ENCODE measurements at places on chromosomes 16 and 17.

GRCh38 chr16:77310877-77311276 lies 111.7 kb downstream of the SYCE1L start:
- no peak for DNase-seq

DNA sequence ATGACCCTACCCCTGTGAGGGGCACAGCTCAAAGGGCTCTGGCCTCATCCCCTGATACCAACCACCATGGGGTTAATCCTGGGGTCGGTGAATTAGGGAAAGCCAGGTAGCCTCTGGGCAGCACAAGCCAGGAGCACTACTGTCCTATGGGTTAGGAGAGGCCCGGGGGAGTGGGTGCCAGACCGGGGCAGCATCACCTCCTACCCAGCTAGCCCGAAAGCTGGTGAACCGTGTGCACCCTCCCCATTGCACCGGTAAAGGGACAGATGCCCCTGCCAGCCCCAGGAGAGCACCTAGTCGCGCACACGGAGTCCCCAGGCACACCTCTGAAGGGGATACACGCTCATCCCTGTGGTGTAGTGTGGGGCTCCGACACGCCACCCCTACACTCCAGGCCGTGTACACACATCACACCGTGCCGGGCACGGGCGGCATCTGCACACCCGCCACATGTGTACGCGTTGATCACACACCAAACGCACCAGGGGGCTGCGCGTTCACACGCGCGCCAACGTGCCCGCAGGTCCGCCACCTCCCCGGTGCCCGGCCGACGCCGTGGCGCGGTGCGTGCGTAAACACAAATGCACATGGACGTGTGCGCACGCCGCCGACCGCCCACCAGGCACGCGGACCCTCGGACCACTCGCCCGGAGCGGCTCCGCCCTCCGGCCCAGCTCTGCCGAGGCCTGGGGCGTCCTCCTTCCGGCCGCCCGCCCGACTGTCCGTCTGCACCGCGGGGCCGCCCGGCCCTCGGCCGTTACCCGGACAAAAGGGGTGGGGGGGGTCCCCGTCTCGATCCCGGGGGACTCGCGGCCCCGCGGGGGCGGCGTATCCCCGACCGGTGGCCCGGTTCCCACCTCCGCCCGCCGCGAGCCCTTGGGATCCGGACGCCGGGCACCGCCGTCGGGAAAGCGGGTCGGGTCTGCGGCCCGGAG lies 785 bp downstream of the UBALD1 start:
- no peak for DNase-seq

DNA sequence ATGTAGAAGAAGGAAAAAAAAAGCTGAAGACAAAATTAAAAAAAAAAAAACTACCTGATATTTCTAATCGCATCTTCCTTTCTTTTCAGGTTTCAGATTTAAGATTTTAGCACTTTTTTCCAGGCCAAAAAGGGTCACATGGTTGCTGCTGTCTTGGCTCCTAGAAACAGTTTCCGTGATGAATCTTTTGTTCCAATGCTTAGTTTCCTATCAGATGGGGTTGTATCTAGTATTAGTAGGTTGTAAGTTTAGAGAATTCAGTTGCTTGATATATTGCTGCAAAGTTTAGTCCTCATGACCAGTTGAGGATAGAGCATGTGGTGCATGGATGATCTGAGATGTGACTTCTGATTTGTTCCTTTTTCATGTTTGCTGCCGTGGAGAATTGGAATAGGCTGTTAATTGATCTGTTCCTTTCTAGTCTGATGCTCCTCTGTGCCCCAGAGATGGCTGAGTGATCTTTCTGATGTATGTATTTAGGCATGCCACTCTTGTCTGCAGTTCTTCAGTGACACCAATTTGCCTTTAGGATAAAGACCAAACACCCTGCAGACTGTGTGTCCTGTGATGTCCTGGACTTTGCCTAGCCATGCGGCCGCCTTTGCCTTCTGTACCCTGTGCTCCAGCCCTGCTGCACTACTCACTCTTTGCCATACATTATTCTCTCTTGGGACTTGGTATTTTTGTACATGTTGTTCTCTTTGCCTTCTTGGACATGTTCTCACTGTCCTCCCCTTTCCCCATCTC lies 94.0 kb downstream of the MRTFB start:
- no peak for DNase-seq

DNA sequence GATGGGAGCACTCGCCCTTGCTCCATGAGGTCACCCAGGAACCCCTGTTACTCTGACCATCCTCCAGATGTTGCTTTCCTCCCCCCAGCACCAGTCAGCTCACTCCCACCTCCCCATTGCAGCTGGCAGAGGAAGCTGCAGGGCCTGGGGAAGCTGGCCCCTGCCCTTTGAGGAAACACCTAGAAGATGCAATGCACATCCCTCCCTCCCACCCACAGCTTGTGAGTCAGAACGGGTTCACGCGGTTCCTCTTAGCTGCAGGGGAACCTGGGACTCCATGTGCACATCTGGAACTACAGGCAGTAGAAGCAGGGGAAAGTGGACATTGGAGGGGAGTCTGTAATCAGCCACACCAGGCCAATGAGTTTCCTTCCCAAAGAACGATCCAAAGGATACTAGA lies 96.9 kb downstream of the KATNIP start:
- no peak for DNase-seq

GRCh38 chr17:59365383-59365981 lies 34.0 kb downstream of the YPEL2 start:
- no peak for DNase-seq

- DNase-seq = no peak
These were observed 674 bp downstream of the PPP1R27 start for GRCh38 chr17:81833921-81834830.

DNA sequence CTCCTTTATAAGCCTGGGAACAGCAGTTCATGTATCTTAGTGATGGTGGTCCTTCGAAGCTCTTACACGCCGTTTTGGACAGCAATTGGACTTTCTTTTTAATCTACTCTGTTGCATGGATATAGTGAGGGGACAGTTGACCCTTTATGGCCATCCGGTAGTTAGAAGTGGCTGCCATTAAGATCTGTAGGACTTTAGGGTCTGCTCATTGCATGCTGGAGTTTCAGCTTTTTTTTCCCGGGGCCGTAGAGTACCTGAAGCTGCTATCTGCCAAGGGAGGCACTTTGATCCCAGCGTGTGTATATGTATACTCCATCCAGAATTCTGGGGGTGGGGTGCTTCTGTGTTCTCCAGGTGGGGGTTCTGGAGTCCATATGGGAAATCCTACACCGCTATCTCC lies 1.2 kb downstream of the CYB5D1 start:
- no peak for DNase-seq

DNA sequence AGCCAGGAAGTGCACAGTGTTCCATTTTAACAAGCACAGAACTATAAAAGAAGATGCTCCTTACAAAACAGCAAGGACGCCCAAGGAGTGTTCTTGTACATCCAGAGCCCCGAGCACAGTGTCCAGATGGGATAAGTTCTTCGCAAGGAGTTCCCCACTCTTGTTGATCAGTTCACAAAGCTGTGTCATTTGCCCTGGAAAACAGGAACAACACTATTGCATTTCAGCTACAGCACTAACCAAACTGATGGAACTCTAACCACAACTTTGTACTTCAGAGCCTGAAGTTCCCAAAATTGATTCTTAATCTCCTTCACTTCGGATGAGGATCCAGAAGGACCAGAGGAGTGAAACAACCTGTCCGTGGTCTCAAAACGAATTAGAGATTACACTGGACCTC lies 5.1 kb downstream of the COPS3 start:
- no peak for DNase-seq

DNA sequence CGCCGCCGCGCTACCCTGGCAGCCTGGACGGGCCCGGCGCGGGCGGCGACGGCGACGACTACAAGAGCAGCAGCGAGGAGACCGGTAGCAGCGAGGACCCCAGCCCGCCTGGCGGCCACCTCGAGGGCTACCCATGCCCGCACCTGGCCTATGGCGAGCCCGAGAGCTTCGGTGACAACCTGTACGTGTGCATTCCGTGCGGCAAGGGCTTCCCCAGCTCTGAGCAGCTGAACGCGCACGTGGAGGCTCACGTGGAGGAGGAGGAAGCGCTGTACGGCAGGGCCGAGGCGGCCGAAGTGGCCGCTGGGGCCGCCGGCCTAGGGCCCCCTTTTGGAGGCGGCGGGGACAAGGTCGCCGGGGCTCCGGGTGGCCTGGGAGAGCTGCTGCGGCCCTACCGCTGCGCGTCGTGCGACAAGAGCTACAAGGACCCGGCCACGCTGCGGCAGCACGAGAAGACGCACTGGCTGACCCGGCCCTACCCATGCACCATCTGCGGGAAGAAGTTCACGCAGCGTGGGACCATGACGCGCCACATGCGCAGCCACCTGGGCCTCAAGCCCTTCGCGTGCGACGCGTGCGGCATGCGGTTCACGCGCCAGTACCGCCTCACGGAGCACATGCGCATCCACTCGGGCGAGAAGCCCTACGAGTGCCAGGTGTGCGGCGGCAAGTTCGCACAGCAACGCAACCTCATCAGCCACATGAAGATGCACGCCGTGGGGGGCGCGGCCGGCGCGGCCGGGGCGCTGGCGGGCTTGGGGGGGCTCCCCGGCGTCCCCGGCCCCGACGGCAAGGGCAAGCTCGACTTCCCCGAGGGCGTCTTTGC lies 3.1 kb downstream of the HIC1 start:
- no peak for DNase-seq

DNA sequence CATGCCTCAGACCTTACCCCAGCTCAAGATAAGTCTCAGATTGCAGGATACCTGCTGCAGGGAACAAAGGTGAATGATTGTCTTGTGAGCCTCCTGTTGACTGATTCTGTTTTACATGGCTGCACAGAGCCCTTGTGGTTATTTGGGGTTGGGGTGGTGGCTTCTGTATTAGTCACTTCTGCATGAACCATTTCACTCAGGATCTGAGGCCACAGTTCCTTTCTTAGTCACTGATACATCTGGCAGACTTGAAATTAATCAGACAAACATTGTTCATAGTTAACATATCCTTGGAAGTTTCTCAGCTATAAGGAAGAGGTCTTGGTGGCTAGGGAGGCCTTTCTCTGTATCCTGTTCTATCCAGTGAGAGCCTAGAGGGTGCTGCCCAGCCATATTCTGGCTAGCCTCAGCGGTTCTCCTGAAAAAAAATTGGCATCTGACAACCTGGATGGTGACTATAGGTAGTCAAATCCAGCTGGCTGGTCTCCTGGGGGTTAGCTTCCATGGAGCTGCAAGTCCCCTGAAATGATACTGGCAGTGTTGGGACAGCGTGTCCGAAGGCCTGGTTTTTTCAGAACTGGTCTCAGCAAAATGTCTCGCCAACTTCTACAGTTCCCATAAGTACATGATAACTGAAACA lies 8.4 kb upstream of the PLK1 start:
- DNase-seq = no peak

GRCh38 chr16:47065766-47066688 lies 77.7 kb downstream of the NETO2 start:
- DNase-seq = no peak

DNA sequence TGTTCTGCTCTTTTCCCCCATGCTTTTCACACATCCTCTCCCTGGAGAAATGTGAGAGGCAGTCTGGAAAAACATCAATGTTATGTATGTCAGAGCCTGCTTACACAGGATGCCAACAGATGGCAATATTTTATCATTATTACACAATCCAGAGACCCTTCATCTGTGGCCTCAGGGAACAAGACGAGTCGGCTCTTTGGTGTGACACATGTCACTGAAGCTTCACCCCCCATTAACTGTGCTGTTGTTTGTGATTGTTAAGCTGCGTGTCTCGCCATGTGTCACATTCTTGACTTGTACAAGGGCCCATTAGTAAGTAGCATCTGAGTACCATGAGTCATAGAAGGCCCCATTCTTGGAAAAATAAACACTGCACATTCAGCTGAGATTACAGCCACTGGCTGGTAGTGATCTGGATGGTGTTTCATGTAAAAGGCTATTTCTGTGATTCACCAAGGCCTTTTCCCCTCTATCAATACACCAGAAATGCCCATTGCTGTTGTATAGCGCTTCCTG lies 682.1 kb upstream of the SOX9 start:
- no peak for DNase-seq

GRCh38 chr16:56347166-56347565 lies 78.2 kb downstream of the AMFR start:
- DNase-seq = no peak

- DNase-seq = no peak
These were observed 11.2 kb downstream of the PRAC1 start for GRCh38 chr17:48711128-48711527.

- DNase-seq = no peak
These were observed 42.8 kb downstream of the KANSL1 start for GRCh38 chr17:46150216-46150963.

- no peak for DNase-seq
These were observed 931 bp upstream of the WIPF2 start for GRCh38 chr17:40218006-40218739.

DNA sequence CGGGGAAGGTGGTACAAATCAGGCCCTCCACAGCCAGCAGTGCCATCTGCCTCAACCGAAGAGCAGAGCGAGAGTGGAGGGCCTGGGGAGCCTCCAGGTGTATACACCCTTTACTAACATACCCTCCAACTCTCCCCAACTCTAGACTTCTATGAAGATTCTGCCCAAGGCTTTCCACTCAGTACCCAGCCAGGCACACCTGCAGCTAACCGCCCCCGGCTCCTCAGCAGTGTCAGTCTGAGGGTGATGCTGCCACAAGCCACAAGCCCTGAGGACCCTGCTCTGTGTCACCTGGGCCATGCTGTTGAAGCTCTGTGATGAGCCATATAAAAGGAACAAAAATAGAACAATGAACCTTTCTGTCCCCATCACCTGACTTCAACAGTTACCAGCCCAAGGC lies 3.8 kb downstream of the CENPV start:
- DNase-seq = no peak

DNA sequence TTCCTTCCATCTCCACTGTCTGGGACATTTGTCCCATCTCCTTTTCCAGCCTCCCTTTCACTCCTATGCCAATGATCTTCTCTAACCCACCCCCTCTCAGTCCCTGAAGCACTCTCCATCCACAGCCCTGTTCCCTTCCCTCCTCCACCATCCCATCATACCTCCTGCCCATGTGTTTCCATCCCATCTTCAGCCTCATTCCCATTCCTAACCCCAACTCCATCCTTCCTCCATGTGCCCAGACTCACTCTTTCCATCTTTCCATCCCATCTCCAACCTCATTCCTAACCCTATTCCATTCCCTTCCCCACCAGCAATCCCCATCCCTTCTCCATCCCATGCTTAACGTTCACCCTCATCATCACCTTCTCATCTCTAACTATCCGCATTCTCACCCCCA lies 4.3 kb downstream of the IL27 start:
- DNase-seq = no peak

DNA sequence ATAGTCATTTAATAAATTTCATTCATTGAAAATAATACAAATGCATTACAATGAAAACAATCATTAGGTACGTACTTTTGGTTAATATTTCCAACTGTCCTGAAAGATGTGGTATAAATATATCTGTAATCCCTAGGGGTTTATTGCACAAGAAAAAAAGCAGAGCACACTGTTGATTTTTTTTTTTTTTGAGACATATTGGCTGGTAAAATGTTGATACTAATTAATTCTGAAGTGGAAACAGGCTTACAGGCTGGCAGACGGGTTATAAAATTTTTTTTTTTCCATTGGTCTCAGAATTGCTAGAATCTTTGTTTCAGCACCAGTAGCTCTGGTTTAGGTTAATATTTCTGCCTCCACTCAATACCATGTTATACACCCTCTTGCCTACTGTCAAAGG lies 193.6 kb downstream of the MAP2K6 start:
- no peak for DNase-seq
